ENCODE measurements at places on chromosomes 3 and 15.

GRCh38 chr3:23440416-23441294, 237.5 kb downstream of the UBE2E2 start:
- no peak for DNase-seq

DNA sequence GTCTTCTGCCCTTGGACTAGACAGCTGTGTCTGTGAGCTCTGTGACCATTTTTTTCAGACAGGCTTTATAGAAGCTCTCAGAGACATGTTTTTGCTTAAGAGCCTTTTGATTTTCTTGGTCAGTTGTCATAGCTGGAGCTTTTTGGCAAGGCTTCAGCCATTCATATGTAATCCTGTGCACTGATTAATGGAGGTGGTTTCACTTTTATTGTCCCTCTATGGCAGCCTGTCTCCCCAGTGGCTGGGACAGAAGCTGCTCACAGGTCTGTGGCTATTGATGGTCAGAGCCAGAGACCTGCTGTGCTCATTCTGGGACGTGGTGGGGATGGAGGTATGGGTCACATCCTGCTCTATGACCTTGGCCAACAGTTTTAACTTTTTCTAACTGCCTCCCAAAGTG, 226.6 kb upstream of the LRRFIP2 start:
- no peak for DNase-seq

- DNase-seq, result no peak
Observed at GRCh38 chr3:191350396-191351090, 20.2 kb upstream of the UTS2B start.

DNA sequence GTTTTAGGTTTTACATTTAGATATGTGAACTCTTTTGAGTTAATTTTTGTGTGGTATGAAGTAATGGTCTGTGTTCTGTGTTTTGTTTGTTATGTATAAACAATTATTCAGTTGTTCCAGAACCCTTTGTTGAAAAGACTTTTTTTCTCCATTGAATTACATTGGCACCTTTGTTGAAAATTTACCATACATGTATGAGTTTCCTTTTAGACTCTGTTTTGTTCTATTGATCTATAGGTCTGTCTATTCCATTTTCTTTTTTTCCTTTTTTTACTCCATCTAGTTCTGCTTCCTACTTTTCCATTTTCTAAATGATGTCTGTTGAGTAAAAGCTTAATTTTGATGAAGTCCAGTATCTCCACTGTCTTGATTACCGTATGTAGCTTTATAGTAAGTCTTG, 31.4 kb downstream of the ARIH2 start:
- DNase-seq, result no peak

DNA sequence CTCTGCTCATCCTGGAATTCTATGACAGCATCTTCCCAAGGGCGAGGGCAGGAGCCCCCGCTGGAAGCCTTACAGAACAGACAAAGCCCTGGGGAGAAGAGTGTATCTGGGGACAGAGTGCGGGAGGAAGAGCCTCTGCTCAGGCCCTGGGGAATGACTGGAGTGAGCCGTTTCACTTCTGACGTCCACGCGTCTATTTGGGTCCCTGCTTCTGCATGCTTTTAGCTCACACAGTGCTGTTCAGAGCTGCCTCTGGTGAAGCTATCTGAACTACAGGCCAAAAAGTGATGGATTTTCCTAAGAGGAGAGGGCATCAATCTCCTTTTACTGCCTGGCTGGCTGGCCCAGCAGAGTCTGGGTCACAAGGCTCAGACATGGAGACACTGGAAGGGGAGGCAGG, 311.8 kb downstream of the NTRK3 start:
- no peak for DNase-seq

GRCh38 chr3:177448987-177449359, 251.7 kb upstream of the TBL1XR1 start:
- no peak for DNase-seq
